ENCODE measurements at places on chromosomes 3 and 15. TPM values are rescaled to one million over a fixed set of nuclear protein-coding genes. Genes with fewer than 3 reads are reported as not detected.

Gene GOLGA8T
- total RNA-seq, result 0.15 TPM

DNA sequence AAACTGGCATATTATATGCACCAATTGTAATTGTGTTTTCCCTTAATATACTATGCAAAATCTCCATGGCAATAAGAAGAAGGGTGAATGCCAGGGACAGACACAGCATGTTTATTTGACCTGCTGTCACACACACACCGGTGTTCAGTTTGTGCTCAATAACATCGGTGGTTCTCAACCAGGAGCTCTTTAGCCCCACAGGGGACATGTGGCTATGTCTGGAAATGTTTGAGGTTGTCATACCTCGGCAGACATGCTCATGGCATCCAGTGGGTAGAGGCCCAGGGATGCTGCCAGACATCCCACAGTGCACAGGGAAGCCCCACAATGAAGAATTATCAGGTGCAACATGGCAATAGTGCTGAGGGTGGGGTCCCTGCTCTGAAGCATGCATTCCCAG, 38.2 kb downstream of the GLB1 start:
- H3K27ac ChIP-seq, result no peak overlapping the region
- no peaks in the 10 kb centered on the region for H3K4me1 ChIP-seq
- DNase-seq, result no peak
- H3K27me3 ChIP-seq, result no peaks in the 10 kb centered on the region
- H3K36me3 ChIP-seq, result peaks cover 2% of the 10 kb centered on the region

DNA sequence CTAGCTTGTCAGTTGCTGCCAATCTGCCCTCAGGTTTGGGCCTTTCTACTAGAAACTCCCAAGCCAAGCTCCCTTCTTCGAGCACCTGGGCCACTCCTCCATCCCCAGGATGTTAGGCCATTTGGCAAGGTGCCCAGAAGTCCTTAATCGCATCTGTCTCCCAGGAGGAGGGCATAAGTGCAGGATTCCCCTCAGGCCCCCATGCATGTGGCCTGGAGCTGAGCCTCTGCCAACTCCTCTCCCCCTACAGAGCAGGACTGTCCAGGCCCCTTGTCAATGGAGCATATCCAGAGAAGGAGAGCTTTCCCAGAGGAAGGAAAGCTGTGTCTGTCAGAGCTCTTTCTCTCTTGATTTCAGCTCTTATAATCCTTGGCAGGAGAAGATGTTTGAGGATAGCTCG, 182.6 kb upstream of the ROPN1 start:
- no peak for DNase-seq
- no peaks in the 10 kb centered on the region for H3K36me3 ChIP-seq
- no peak overlapping the region for H3K27ac ChIP-seq
- H3K4me1 ChIP-seq, result no peaks in the 10 kb centered on the region
- H3K4me3 ChIP-seq, result no peak overlapping the region

DNA sequence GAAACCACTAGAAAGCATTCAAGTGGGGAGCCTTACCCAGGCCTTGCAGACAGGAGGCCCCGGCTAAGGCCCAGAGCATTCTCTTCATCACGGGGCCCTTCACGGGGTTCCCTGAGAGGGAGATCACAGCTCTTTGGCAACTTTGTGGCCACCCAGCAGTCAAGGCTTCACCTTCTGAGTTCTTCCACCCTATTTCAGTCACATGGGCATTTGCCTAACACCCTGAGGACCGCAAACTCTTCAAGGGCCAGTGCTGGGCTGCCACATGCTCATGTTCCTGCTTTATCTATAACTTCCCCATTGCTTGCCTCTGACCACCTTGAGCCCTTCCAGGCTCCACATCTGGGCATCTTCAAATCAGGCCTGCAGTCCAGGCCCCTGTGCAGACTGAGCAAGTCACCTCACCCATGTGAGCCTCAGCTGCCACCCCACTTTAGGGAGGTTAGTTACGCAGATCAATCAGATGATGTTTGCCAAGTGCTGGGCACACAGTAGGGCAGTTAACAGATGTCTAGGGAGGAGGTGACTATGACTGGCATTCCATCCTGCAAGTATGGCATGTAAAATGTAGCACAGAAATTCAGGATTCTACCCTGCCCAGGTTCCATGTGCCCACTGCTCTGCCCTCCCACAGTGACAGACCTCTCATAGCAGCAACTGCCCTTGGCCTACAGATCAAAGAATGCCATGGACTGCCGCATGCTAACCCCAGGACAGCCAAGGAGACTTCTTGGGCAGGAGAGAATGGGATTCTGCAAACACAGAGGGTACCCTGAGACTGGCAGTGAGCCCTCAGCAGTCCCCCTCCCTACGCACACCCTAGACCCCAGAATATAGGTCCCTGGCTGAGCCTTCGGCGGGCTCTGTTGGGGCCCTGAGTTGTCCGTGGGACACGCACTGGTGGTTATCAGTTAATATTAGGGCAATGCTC, 37.6 kb upstream of the ZNF710 start:
- no peaks in the 10 kb centered on the region for H3K4me1 ChIP-seq

All from psoas muscle (tissue), 8 donors.